ENCODE measurements at places on chromosomes 3 and 15.

DNA sequence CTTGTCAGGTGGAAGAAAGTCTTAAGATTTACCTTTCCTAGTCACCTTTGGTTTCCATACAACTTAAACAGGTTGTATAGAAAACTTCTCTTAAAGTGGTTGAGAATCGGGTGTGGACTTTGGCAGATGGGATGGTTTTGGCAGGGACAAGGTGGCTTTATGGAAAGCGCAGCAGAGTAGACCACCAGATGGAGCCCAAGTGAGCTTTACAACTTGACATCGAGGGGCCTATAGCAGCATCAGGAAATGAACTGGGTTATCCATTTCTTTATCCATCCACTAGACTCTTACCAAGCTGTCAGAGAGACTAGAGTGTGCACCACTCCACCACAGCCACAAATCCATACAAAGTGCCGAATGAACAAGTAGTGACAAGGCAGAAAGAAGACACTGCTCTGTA lies 85.3 kb upstream of the MBNL1 start:
- DNase-seq: no peak

DNA sequence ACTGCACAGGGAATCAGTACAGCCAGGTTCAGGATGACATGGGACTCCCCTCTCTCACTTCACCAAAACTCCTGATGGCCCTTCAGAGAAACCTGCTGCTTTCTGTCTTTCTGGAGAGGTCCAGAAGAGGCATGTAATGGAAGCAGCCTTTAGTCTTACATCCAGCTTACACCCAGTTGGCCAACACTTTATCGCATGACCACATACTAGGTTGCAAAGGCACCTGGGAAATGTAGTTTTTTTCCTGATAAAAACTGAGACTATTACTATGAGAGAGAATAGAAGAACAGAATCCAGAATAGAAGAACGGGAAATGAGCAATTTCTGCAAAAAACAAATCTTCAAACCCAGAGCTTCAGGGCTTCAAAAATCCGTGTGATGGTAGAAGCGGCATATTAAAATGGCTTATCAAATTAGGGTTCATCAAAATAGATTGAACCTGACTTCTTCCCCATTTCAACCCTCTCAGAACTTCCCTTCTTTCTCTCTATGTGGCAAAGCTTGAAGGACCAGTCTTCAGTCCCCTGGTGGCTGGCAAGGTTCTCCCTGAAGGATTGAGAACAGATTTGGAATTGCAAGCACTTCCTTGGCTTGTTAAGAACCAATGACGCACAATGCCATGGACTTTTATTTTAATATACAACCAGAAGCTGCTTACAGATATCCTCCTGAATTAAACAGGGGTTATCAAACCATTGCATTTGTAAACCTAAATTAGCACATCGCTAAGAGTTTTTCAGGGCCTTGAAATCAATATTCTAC lies 34.4 kb downstream of the CORO2B start:
- no peak for DNase-seq

- DNase-seq: no peak
These were observed 141.4 kb downstream of the TP63 start for GRCh38 chr3:189772584-189772983.

DNA sequence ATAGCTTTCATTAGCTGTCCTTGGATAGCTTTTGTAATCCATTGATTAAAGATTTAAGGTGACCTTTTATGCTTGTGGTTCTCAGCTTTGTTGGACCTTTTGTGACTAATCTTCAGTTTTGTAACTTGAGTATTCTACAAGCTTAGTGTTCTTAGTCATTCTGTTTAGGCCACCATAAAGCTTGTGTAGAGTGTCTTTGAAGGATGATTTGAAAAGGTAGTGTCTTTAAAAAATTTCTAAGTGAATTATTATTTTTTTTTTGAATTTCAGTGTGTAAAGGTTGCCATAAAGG lies 7.5 kb downstream of the MORF4L1 start:
- no peak for DNase-seq

DNA sequence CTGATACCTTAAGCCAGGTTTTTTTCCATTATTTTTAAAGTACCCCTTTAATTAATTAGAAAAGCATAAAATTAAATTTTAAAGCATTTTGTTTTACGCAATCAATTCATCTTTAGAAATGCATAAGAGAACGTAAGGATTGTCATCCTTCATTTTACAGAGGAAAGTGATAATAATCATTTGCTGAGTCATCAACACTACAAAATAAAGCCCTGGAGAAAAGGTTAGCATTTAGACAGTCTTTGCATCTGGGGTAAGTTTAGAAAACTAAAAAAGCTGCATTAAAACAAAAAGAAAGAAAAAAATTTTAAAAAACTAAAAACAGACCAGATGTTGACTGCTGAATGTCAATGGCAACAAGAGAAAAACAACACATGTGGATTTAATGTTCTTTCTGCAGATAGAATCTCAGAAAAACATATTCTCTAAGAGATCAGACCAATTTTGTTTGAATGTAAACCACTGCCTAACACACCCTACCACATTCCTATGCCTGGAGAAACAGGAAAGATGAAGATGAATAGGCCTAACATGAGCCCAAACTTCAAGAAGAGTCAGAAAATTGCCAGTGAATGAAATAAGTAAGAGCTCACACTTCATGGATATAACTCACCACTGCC lies 59.9 kb downstream of the SUCNR1 start:
- DNase-seq: no peak

- DNase-seq: no peak
These were observed 156.6 kb downstream of the SNRK start for GRCh38 chr3:43442872-43443395.

DNA sequence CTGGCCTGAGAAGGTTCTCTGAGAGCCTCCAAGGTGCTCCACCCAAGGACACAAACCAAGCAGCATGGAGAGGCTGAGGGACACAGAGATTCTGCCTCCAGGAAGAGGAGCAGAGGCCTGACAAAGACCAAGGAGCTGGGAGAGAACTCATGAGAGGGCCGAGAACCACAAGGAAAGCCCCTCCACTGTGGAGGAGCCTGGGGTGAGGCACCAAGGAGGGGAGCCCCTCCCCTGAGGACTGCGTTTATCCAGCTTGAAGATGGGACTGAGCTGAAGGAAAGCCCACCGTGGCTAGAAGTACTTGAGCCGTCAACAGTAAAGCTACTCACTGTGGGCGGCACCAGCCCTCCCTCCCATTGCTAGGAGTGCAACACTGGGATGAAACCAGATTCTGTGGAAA lies 63.1 kb upstream of the MEF2A start:
- DNase-seq: no peak

GRCh38 chr3:70857916-70858315 lies 545.5 kb upstream of the MDFIC2 start:
- DNase-seq: no peak

DNA sequence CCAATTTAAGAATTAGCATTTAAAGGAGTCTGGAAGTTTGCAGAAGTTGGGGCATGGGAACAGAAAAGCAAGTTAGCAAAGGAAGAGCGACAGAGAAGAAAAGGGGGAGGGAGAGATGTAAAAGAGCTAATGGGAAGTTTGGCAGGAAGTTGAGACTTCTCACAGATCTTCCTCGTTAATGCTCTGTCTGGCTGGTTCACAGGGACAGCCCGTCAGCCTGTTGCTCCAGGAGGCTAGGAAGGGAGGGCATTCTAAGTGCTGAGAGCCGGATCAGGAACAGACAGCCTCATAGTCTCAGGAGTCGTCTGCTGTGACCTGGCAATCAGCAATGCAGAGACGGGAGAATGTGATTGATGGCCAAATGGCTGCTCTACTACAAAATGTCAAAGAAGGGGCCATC lies 150.3 kb downstream of the AGBL1 start:
- DNase-seq: no peak

DNA sequence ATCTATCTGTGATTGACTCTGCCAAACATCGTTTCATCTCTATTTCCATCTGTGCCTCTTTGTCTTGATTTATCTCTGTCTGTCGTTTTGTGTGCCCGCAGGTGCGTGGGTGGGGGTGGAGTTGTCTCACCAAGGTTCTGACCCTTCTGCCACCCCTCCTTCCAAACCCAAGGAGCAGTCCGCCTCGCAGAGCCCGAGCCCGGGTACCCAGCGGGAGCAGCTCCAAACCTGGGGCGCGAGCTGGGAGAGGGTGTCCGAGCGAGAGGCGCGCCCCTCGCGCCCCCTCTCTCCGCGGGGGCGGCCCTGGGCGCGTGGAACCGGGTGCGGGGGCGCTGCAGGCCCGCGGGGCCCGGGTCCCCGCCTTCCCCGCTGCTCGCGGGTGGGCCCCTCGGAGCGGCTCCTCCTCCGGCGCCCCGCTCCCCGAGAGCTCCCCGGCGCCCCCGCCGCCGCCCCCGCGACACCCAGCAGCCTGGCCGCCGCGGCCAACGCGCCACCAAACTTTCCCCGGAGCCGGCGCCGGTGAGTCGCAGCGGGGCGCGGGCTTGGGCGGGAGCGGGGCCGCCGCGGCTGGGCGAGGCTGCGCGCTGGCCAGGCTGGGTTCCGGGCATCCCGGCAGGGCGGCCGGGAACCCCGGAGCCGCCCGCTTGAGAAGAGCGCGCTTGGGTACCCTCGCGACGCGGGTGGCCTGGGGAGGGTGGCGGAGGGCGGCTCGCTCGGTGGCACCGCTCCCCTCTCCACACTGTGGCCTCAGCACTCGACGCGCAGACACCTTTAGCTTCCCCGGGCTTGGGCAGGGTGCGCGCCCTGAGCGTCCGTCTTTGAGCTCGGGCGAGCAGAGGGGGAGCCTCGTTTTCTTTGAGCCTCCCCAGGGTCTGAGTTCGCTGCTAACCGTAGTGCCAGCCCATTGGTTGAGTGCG lies at the start of gene HRH1:
Gene HRH1, plus strand, starts transcription at position 458 of the 917 bp plus-strand sequence. CDS start 104,545 bp downstream, outside the sequence.
- DNase-seq: no peak

DNA sequence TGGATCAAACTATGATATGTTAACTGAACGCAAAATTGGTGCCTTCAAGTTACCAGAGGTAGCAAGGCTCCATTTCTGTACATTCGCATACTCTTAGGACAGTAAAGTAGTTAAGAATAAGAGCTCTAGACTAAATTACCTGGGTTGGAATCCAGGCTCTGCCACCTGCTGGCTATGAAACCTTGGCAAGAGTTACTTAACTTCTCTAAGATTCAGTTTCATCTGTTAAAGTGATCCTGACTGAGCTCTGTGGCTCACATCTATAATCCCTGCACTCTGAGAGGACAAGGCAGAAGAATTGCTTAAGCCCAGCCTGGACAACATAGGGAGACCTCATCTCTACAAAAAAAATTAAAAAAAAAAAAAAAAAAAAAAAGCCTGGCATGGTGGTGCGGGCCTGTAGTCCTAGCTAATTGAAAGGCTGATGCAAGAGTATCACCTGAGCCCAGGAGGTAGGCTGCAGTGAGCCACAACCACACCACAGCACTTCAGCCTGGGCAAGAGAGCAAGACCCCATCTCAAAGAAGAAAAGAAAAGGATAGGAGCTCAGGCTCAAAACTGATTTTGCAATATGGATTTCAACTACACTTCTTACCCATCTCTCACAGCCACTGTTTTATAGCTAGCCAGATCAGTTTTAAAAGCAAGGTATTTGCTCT lies 21.3 kb downstream of the GSK3B start:
- DNase-seq: no peak

DNA sequence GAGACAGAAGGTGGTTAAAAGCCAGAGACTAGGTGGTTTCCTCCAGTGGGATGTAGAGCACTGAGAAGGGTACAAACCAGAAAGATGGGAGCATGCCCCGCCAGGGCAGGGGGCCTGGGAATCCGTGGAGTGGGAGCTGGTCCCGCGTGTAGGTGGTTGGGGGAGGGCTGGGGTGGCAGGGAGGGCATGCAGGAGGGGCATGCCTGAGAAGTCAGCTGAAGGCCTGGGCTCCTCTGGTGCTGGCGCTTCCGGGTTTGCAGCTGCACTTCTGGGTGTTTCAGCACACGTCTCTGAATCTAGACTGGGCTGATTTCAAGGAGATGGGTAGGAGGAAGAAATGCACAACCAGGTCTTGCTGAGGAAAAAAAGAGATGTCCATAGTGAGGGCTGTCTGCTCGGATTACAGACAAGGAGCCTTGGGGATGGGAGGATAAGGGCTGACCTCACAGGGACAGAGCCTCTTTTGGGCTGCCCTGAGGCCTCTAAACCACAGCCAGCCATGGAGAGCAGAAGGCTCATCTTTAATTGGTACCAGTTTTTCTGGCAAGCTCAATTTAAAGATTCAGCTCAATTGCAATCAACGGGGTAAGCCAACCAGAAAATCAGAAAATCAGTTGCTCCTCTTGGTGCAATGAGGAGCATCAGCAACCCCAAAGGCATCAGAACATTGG lies 151.9 kb downstream of the FAM43A start:
- DNase-seq: no peak

DNA sequence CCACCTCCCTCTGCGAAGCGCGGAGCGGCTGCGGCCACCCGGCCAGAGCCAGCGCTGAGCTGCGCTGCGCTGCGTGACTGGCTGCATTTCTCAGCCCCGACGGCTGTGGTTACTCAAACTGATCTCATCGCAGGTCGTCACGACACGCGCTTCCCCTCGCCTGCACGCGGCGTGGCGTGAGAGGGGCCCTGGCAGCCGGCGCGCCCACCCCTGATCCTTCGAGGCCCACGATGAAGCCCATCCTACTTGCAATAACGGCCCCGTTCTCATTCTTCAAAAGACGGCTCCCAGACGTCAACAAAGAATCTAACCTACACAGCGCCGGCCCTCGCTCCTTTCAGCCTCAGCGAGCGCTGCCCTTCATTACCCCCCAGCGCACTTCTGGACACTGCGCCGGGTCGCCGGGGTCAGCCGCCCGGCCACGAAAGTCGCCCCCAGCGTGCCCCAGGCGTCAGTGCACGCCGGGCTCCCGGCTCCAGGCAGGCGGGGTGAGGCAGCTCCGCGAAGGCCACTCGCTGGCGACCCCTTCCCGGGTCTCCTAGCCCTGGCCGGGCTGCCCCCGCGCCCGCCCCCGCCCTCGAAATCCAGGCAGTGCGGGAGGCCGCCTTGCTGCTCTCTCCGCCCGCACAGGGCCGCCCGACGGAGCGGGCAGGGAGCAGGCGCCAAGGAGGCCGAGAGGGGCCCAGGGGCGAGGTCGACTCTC lies 9.9 kb upstream of the LEKR1 start:
- no peak for DNase-seq

- DNase-seq: no peak
These were observed 10.6 kb downstream of the B4GALT4 start for GRCh38 chr3:119230071-119230470.

Measured in NCI-H748 treated with DMSO at 0.1 percent for 48 hours (cell line).